ENCODE measurements at places on chromosomes 12 and 14.

- no peak for DNase-seq
Measured at GRCh38 chr14:67717048-67717447, 15.4 kb downstream of the RDH12 start.

GRCh38 chr12:51377099-51377984 lies 13.9 kb downstream of the GALNT6 start:
- no peak for DNase-seq

DNA sequence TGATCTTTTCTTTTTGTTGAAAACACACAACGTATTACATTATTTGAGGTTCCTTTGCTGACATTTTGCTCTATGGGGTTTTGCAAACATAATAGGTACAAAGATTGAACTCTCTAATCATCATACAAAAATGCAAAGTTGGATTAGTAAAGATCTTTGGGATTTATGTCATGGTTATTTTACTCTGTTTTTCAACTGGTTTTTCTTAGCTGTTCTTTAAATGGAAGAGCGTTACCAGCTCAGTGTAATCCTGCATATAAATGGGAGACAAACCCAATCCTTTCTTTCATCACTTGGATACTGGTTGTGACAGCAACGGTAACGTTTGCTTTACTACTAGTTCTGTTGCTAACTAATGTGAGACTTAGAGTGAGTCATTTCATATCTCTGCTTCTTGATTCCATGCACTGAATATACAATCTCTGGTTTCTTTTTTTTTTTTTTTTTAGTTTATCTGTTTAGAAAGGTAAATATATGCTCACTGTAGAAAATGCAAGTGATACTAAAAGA lies 104.9 kb upstream of the NOVA1 start:
- DNase-seq: no peak

GRCh38 chr12:104736307-104736706 lies 221.8 kb downstream of the SLC41A2 start:
- DNase-seq: no peak

- no peak for DNase-seq
Measured at GRCh38 chr14:46573498-46573897, 78.1 kb downstream of the RPL10L start.

DNA sequence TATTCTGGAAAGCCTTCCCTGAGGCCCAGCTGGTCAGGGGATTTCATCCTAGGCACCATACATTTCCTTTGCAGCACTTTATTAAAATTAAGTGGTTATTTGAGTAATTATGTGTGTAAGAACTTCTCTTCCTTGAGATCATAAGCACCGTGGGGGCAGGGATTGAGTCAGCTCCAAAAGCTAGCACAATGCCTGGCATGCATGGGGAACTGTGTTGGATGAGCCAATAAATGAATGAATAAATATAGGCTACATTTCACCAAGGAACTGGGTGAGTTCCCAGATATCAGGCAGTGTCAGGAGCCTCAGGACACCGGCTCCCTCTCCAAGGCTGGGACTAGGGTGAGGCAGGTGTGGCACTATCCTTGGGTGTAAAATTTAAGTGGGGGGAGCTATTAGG lies 82.8 kb upstream of the FBXO21 start:
- no peak for DNase-seq

DNA sequence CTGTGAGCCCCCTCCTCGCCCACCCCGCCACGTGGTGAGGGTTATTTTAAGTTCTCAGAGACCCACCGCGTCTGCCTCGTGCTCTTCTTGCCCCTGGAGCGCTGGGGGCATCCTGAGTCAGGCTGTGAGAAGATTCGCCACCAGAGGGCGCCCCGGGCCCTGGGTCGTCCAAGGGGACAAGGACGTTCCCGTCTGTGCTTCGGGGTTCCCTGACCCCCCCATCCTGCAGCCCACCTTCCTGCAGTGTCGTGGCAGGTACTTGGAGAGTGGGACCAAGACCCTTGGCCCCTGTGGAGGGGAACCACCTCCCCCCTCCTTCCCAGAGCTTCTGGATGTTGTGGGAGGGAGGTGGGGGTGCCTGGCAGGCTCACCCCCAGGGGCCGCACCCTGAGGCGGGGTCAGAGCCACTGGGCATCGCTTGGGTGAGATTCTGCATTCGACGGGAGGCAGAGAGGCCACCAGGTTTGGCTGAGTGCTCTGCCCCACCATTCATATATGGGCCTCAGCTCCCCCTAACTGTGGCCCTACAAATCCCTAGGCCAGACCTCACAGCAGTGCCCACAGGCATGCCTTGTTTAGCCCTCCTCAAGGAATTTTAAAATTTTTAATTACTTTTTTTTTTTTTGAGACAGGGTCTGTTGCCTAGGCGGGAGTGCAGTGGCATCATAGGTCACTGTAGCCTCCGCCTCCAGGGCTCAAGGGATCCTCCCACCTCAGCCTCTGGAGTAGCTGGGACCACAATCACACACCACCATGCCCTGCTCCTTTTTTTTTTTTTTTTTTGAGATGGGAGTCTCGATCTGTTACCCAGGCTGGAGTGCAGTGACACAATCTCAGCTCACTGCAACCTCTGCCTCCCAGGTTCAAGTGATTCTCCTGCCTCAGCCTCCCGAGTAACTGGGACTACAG lies 17.0 kb downstream of the RHOF start:
- DNase-seq: no peak
